Activated T-cell treated with anti-CD3 and anti-CD28 coated beads, Interleukin-2, amount 50 U/mL, for 4 hours (primary cell): ENCODE measurements at places on chromosomes 2 and 18.

DNA sequence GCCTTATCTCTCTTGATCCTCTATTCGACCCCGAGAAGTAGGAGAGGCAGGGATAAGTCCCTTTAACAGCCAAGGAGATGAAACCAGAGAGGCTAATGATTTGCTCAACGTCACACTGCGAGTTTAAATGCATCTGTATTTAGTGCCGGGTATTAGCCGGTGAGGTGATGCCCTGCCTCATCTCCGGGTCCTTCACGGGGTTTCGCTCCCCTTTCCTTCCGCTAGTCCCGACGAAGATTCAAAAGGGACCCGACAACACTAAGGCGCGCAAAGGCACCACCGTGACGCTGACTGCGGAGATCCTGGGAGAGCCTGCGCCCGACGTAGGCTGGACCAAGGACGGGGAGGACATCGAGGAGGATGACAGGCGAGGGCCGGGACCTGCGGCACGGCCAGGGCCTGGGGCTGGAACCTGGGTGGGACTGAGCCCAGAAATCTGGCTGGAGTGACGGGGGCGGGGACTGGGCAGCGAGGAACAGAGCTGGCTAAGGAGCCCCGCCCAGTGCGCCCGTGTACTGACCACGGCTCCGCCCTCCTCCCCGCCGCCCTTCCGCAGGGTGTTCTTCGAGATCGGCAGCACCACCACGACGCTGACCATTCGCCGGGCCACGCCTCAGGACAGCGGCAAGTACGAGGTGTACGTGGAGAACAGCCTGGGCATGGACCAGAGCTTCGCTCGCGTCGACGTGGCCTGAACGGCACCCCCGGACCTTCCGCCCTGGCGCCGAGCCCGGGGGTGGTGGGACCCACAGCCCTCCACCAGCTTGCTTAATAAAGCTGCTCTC is 1.0 kb upstream of the GMPPA start:
- DNase-seq: no peak

DNA sequence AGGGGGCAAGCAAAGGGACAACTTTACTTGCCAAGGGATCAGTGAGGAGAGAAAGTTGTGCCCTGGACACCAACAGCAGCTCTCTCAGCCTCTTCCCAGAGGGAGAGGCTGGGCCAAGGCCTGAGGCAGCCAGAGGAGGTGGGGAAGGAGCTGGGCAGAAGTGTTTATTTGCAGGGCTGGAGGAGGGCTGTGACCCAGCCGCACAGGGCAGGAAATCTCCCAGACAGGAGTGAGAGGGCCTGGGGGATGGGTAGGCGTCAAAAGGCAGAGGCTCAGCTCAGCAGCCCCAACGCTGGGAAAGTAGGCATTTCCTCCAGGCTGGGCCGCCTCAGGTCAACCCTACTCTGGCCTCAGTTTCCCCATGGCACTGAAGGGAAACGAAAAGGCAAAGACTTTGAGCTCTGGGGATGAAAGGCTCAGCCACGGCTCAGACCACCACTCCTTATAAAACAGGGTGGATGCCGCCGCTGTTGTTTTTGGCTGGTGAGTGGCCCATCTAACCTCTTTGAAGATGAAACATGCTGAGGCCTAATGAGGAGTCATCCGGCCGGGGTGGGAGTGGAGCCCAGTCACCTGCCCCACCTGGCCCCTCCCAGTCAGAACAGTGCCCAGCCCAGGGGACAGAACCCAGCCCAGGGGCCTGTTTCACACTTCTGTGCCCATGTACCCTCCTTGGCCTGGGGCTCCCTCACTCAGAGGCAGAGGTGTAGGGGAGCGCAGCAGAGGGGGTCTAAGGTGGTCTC is 21.9 kb upstream of the SEMA4C start:
- no peak for DNase-seq

DNA sequence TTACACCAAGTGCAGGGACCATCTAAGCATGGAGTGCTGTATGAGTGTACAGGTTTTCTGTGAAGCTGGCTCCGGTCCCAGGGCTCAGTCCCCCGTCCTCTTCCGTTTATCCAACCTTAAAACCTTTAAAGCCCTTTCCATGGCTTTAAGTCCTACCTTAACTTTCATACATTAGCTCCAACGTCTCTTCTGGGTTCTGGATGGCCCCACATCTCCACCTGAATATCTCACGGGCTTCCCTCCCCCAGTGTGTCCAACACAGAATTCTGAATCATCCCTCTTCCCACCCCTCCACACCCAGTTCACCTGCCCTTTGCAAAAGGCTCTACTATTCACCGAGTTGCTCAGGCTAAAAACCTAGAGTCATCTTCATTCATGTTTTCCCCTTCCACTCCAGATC is 12.8 kb downstream of the ARHGAP25 start:
- DNase-seq: no peak

DNA sequence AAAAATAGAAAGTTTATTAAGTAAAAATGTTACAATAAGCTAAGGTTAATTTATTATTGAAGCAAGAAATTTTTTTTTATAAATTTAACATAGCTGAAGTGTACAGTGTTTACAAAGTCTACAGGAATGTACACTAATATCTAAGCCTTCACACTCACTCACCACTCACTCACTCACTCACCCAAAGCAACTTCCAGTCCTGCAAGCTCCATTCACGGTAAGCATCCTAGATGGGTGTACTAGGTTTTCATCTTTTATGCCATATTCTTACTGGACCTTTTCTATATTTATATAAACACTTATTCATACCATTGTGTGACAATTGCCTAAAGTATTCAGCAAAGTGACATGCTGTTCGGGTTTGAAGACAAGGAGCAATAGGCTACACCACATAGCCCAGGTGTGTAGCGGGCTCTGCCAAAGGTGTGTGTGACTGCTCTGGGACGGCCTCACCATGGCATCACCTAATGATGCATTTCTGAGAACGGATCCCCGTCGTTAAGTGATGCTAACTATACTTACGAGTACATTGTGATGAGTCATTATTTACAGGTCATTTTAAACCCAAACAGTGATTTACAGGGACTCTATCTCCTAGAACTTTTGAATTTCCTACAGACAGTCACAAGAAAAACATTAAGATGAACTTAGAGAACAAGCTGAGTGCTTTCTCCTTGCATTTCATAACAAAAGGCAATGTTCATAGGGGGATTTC is 76.3 kb upstream of the ID2 start:
- DNase-seq: no peak

GRCh38 chr18:5286525-5286924 is 9.0 kb downstream of the ZBTB14 start:
- DNase-seq: no peak
